ENCODE measurements at places on chromosomes 11 and 22.

GRCh38 chr11:69073469-69073868 lies 24.7 kb downstream of the TPCN2 start:
- no peak for DNase-seq

- no peak for DNase-seq
Measured at GRCh38 chr11:66437979-66438503, 607 bp downstream of the MRPL11 start.

DNA sequence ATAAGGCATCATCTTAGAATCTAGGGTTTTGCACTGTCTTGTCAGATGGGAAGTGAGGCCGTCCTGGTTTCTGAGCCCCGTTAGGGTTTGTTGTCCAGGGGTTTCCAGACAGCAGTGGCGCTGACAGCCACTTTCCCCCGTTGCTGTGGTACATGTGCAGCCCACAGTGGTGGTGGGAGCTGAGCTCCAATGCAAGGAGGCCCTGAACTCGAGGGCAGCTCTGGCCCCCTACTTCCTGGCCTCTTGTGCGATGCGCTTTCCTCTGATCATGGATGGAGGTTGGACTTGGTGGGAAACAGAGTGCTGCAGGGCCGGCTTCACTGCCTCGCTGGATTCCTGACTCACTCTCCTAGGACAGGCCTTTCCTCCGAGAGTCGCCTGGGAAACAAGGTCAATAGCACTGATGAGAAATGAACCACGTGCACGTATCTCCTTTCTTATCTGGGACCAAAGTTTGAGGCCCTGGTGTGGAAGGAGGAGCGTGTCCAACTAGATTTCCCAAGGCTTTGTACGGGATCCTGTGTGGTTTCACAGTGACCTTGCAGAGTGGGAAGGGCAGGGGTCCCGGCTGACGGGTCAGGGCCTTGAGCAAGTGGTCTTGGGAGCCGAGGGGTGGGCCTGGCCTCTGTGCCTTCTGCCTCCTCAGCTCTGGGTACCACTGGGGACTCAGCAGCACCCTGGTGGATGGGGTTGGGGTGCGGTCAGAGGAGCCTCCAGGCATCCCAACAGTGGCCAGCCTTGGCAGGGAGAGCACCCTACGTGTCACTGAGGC lies 3.7 kb downstream of the PHRF1 start:
- DNase-seq = no peak

- DNase-seq = no peak
Measured at GRCh38 chr11:86301742-86302091, 323 bp upstream of the HIKESHI start.

GRCh38 chr11:132093536-132094259 lies 723.3 kb downstream of the NTM start:
- no peak for DNase-seq

- no peak for DNase-seq
Measured at GRCh38 chr11:95088946-95089619, 563 bp upstream of the ENDOD1 start.

- no peak for DNase-seq
Measured at GRCh38 chr11:45181193-45181888, 34.9 kb downstream of the PRDM11 start.

- no peak for DNase-seq
Measured at GRCh38 chr22:30821863-30822215, 127.2 kb downstream of the OSBP2 start.

DNA sequence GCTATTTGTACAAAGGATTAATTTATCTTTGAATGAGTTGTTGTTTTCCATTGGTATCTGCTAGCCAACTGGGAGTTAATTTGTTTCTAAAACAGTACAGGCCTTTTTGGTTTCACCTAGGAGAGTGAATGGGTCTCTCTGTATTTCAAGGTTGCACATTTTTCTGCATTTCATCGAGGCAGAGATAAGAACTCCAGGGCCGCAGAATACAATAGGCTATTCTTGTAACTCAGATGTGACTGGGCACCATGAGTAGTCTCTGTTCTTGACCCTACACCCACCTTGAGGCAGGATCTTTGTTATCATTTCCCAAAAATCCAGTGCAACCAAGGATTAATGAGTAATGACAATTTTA lies 51.7 kb upstream of the OR9Q1 start:
- no peak for DNase-seq

- DNase-seq = no peak
Measured at GRCh38 chr11:110509472-110509871, 79.7 kb downstream of the FDX1 start.
